ENCODE measurements at places on chromosomes 7 and 10.

DNA sequence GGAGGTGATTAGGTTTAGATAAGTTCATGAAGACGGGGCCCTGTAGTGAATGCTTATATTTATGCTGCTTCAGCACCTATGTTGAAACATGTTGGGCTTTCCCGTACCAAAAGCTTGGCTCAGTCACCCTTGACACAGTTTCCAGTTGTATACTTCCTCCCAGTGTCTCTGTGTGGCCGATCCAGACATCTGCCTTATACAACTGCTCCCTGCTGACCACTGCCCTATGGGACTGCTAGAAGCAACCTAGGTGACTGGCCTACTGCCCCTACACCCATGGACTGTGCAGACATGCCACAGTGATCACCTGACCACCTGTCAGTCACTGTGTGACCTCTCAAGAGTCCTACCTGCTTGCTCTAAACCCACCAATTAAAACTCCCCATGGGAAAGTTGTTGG lies 22.6 kb upstream of the TSPAN13 start:
- DNase-seq: no peak
- H3K27me3 ChIP-seq: no peaks in the 10 kb centered on the region
- H3K27ac ChIP-seq: no peak overlapping the region
- H3K4me3 ChIP-seq: no peak overlapping the region

- H3K4me3 ChIP-seq: no peak overlapping the region
- H3K36me3 ChIP-seq: no peaks in the 10 kb centered on the region
Observed at GRCh38 chr7:43071604-43072003, 40.8 kb upstream of the HECW1 start.

DNA sequence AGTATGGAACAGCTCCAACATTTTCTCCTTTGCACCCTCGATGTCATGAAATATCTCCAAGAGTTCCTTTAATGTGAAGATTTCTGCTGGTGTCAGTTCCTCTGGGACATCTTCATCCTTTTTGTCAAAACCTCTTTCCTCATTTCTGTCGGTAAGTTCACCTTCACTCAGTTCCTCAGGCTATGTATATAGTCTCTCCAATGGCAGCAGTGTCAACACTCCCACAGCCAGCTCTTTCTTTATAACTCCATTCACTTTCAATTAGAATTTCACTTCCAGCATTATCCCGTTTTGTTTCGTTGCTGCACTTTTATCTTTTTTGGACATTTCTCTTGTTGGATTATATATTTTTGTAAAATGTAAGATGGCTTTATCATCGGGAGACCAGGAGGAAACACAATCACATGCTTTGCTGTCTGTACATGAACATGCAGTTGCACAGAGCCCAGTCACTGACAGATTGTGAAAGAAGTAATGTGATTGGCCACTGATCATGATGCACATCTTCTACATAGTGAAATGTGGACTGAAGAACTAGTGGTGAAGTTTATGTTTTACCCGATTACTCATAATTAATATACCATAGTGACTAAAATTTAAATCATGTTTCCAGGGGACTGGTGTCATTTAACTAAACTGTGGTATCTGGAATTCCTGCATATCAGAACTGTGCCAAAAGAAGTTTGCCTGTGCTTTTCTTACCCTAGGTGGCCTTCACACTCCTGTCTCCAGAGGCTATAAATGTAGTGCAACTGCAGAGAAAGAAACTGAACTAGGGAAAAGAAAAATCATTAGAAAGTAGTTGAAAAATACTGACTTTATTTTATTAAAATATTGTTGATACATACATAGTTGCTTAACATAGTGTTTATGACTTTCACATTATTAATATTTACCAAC lies 289.6 kb downstream of the PPP1R3A start:
- no peaks in the 10 kb centered on the region for H3K4me1 ChIP-seq
- H3K27ac ChIP-seq: no peak overlapping the region
- H3K36me3 ChIP-seq: no peaks in the 10 kb centered on the region
- DNase-seq: no peak

DNA sequence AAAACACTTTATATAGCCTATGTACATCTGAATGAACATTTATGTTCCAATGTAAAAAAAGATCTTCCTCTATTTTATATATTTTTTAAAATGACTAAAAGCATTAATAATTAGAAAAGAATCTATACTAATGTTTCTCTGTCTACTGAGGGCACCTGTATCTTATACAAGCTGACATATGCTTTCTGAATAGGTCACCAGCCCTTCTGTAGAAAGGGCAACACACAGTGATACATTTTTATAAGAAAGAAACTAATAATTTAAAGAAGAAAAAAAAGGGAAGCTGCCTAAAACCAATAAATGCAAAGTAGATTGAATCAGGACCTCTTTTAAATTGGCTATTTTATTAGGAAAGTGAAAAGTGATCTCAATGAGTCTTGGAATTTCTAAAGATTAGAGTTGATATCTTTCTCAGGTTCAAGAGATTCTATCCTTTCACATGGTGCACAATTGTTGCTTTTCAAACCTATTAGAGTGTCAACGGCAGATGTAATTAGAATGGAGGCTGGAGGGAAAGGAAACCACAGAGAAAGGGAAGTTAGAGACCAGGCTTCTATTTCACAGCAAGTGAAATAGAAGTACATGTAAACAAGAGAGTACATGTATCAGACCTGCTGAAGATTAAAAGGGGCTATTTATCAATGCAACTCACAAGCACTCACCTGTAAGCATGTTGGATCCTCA lies 6.3 kb downstream of the MTPN start:
- H3K27ac ChIP-seq: no peak overlapping the region
- H3K36me3 ChIP-seq: no peaks in the 10 kb centered on the region
- no peak overlapping the region for H3K4me3 ChIP-seq
- H3K27me3 ChIP-seq: no peaks in the 10 kb centered on the region

GRCh38 chr10:50567384-50567783 lies 56.4 kb downstream of the SGMS1 start:
- no peak for DNase-seq
- H3K27me3 ChIP-seq: no peaks in the 10 kb centered on the region
- no peaks in the 10 kb centered on the region for H3K4me1 ChIP-seq

DNA sequence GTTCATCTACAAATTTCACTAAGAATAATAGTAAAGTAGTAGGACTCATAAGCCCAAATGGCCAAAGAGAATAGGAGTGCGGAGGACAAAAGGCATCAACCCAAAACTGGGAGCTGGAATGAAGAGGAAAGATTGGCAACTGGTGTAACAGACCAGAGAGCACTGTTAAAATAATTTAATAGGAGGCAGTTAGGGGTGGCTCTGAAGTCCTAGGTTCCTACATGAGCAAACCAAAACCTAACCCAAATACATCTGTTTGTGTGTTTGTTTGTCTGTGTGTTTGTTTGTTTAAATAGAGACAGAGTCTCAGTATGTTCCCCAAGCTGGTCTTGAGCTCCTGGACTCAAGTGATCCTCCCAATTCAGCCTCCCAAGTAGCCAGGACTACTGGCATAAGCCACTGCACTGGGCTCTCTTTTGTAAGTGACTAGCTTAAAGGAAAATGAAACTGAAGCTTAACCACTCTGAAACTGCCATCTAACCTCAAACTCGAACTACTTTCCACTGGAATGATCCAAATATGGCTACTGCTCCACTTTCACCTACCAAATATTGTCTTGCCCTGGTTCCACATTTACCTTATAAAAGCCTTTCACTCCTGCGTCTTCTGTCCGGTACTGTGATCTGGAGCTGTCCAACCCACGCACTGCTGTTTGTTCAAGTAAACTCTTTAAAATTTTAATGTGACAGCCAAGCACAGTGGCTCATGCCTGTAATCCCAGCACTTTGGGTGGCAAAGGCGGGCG lies 94.9 kb downstream of the AKR1D1 start:
- H3K36me3 ChIP-seq: no peaks in the 10 kb centered on the region
- H3K4me1 ChIP-seq: no peaks in the 10 kb centered on the region
- H3K27ac ChIP-seq: no peak overlapping the region
- H3K27me3 ChIP-seq: no peaks in the 10 kb centered on the region
- no peak overlapping the region for H3K4me3 ChIP-seq

DNA sequence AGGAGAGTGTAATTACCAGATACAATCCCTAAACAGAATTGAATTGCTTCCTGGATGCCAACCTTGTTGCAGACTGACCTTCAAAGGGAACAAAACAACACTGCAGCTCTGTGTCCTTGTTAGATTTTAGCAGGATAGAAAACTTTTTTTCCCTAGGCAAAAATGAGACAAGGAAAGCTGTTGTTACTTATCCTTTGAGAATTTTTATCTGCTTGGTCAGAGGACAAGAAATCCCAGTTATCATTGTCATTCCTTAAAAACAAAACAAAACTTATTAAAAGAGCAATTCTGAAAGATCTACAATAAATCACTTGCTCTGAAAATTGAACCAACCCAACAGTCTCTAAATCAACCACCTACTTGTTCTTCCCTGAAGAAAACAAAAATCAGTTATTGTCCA lies 652.6 kb downstream of the REEP3 start:
- no peaks in the 10 kb centered on the region for H3K4me1 ChIP-seq
- no peaks in the 10 kb centered on the region for H3K27me3 ChIP-seq
- no peak for DNase-seq
- H3K27ac ChIP-seq: no peak overlapping the region
- no peak overlapping the region for H3K4me3 ChIP-seq

- peaks cover 7% of the 10 kb centered on the region for H3K4me1 ChIP-seq
- H3K27ac ChIP-seq: no peak overlapping the region
- no peak overlapping the region for H3K4me3 ChIP-seq
- no peaks in the 10 kb centered on the region for H3K27me3 ChIP-seq
Observed at GRCh38 chr10:91034494-91035159, 113.7 kb upstream of the ANKRD1 start.

GRCh38 chr7:83738291-83738835 lies 89.4 kb upstream of the SEMA3E start:
- H3K4me3 ChIP-seq: no peak overlapping the region
- no peak overlapping the region for H3K27ac ChIP-seq

GRCh38 chr7:82247814-82248433 lies 195.7 kb downstream of the CACNA2D1 start:
- H3K4me3 ChIP-seq: no peak overlapping the region
- H3K4me1 ChIP-seq: peaks cover 2% of the 10 kb centered on the region
- H3K36me3 ChIP-seq: no peaks in the 10 kb centered on the region
- no peak for DNase-seq
- H3K27me3 ChIP-seq: no peaks in the 10 kb centered on the region
- no peak overlapping the region for H3K27ac ChIP-seq

- H3K4me1 ChIP-seq: peaks cover 86% of the 10 kb centered on the region
- DNase-seq: no peak
- H3K36me3 ChIP-seq: no peaks in the 10 kb centered on the region
Observed at GRCh38 chr10:125149680-125150047, 10.7 kb downstream of the CTBP2 start.

GRCh38 chr7:129796186-129796775 lies 156.5 kb downstream of the UBE2H start:
- H3K4me1 ChIP-seq: no peaks in the 10 kb centered on the region
- no peaks in the 10 kb centered on the region for H3K27me3 ChIP-seq
- H3K36me3 ChIP-seq: no peaks in the 10 kb centered on the region
- H3K4me3 ChIP-seq: no peak overlapping the region

GRCh38 chr10:64494901-64495300 lies 973.7 kb downstream of the REEP3 start:
- DNase-seq: no peak
- no peak overlapping the region for H3K4me3 ChIP-seq
- H3K27ac ChIP-seq: no peak overlapping the region
- no peaks in the 10 kb centered on the region for H3K4me1 ChIP-seq
- no peaks in the 10 kb centered on the region for H3K36me3 ChIP-seq

DNA sequence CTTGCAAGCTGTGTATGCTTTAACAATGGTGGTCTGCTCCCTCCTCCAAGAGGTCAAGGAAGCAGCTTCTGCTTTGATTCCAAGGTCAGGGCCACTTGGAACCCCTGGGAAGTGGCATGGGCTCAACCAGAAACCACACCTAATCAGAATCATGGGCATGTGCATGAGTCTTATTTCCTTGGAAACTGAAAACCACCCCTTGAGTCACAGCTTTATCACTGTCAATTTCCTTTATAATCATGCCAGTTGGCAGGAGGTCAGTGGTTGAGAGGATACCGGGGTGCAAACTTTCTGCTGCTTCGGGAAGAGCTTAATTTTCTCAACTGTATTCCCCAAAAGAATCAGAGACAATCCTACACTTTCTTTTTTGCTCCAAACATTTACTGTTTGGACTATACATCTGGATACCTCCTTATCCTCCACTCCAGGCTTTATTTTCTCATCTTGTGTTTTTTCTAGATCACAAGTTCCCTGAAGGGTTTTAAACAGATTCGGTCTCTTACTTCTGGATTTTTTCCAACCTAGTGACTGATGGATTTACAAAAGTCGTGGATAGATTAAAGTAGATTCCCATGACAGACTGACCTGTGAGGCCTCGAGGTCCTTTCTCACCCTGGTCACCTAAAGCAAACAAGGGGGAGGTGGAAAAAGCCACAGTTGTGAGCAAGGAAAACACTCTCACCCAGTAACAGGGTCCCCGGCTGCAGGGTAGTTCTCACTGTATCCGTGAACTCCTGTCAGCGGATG lies 36.0 kb downstream of the COL17A1 start:
- H3K4me1 ChIP-seq: no peaks in the 10 kb centered on the region
- no peaks in the 10 kb centered on the region for H3K27me3 ChIP-seq
- H3K4me3 ChIP-seq: no peak overlapping the region
- no peak for DNase-seq
- no peak overlapping the region for H3K27ac ChIP-seq
- H3K36me3 ChIP-seq: no peaks in the 10 kb centered on the region

GRCh38 chr7:42511027-42511426 lies 274.0 kb upstream of the GLI3 start:
- H3K4me1 ChIP-seq: no peaks in the 10 kb centered on the region
- DNase-seq: no peak
- no peaks in the 10 kb centered on the region for H3K36me3 ChIP-seq
- H3K27ac ChIP-seq: no peak overlapping the region

- peak overlapping the region; percentile 82 for H3K27ac ChIP-seq
- H3K4me1 ChIP-seq: peaks cover 73% of the 10 kb centered on the region
- no peaks in the 10 kb centered on the region for H3K36me3 ChIP-seq
- H3K27me3 ChIP-seq: no peaks in the 10 kb centered on the region
Observed at GRCh38 chr10:11162828-11163599, 145.3 kb downstream of the CELF2 start.

GRCh38 chr10:59857921-59858320 lies 48.4 kb downstream of the CCDC6 start:
- no peak overlapping the region for H3K27ac ChIP-seq
- H3K36me3 ChIP-seq: no peaks in the 10 kb centered on the region
- H3K4me3 ChIP-seq: no peak overlapping the region
- H3K4me1 ChIP-seq: peaks cover 64% of the 10 kb centered on the region

Data from sigmoid colon (tissue), 7 donors.